Left ventricle myocardium inferior (tissue), 1 donor: ENCODE measurements at places on chromosomes 5 and 9.

GRCh38 chr9:79940919-79941318 is 369.2 kb downstream of the TLE4 start:
- no peak for DNase-seq

GRCh38 chr5:107698286-107698685 is 27.5 kb upstream of the EFNA5 start:
- no peak for DNase-seq

- no peak for DNase-seq
Observed at GRCh38 chr9:6869081-6869948, 111.5 kb downstream of the KDM4C start.

GRCh38 chr5:76683816-76684731 is 31.9 kb upstream of the F2R start:
- no peak for DNase-seq

DNA sequence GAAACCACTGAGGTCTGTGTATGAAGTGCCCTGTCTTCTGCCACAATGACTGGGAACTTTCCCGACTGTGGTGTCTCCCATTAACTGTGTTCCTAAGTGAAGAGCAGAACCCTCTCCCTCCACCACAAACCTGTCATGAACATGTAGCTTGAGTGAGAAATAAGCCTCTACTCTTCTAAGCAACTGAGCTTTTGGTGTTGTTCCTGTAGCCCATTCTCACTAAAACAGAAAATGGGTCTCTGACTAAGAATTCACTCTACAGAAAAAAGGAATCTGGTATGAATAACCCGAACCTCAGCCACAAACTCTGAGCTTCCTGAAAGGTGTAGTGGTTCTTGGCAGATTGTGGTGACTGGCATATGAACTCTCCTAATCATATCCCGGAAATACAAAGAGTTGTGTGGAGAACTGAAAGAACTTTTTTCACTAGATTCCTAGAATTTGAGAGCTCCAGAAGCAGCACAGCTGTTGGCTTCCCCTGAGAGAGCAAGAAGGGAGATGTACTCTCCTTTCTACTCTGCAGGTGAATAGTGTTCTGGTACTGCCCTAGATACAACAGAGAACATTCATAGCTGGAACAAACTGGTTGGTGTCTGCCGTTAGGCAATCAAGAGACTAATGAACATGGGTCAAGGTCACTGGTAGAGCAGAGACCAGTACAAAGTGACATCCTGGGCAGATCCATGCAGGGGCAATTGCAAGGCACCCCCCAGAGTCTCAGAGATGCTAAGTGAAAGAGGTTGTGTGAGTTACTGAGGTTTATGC is 283.8 kb downstream of the PDE4D start:
- DNase-seq = no peak

DNA sequence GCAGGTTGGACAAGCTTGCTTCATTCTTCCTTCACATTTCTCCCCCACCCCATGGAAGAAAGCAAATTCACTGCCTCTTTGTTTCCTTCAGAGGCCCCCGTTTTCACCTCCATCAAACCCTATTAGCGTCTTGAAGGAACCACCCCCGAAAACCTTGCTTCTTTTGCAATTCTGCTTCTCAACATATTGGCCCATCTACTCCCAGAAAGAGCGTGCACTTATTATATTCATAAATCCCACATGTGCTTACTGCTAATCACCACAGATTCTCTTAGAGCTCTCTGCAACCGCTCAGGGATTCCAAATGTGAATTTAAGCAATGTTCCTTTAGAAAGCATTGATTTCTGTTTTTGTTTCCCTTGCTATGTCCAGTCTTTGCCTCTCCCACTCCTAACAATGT is 1.1 kb downstream of the F2RL2 start:
- DNase-seq = no peak

- DNase-seq = peak; percentile 31
Observed at GRCh38 chr5:90264689-90265544, 144.6 kb downstream of the CETN3 start.

DNA sequence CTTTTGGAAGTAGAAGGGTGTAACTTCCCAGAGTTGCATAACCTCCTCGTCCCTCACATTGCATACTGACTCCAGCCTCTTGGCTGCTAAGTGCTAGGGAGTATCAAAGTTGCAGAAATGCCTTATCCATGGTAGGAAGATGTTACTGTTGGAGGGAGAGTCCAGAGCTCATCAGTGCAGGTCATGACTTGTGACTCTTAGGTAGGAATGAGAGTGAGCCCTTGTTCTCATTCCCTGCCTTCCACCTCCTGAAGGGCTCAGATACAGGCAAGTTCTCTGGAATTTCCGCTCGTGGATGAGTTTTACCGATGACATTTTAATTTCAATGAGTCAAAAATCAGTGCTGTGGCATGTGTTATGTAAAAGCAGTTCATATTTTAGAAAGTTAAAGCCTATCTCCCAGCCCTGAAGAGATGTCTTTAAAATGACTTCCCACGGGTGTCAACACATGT is 17.0 kb downstream of the IRX1 start:
- no peak for DNase-seq

DNA sequence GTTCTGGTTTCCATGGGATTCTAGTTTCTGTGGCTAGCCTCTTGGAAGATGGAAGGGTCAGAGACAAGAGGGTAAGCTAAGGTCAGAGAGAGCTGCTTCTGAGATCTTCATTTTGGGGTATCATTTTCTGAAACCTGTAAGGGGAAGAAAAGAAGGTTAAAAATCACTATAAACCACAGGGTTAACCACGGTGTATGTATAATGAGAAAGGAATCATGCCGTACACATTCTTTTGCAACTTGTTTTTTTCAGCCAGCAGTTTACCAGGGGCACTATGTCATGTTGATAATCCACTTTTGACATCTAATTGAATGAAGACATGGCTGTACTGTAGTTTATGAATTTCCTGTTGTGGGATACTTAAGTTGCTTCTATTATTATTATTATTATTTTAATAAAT is 164.4 kb downstream of the FOCAD start:
- DNase-seq = no peak

DNA sequence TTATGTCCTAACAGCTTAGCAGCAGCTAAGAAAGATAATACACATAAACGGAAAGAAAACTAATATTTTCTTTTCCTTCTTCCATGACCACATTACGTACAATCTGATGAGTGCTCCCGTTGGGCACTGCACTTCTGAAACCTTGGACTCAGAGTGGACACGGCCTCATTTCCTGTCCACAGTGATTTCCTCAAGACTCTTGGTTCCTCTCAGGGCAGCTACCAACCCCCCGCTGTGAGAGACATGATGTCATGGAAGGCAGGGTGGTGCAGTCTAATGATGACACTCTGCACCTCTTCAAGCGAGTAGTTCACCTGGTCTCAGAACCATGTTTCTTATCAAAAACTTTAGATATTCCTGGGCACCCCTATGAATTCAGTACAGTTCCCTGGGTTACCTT is 68.7 kb upstream of the CTSL start:
- no peak for DNase-seq

DNA sequence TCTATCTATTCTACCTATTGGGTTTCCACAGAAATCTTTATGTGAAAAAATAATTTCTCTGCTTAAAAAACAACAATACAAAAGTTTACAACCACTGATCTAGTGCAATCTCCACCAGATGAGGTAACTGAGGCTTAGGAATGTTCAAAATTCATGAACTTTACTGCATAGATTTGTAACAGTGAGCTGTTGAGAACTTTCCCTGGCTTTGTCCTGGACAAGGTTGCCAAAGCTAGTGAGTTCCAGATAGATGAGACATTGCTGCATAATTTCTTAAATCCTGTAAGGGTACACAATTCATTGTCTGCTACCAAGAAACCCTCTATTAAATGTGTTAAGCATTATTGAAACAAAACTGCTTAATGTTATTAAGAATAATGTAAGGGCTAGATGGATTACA is 102.7 kb downstream of the OSMR start:
- no peak for DNase-seq

DNA sequence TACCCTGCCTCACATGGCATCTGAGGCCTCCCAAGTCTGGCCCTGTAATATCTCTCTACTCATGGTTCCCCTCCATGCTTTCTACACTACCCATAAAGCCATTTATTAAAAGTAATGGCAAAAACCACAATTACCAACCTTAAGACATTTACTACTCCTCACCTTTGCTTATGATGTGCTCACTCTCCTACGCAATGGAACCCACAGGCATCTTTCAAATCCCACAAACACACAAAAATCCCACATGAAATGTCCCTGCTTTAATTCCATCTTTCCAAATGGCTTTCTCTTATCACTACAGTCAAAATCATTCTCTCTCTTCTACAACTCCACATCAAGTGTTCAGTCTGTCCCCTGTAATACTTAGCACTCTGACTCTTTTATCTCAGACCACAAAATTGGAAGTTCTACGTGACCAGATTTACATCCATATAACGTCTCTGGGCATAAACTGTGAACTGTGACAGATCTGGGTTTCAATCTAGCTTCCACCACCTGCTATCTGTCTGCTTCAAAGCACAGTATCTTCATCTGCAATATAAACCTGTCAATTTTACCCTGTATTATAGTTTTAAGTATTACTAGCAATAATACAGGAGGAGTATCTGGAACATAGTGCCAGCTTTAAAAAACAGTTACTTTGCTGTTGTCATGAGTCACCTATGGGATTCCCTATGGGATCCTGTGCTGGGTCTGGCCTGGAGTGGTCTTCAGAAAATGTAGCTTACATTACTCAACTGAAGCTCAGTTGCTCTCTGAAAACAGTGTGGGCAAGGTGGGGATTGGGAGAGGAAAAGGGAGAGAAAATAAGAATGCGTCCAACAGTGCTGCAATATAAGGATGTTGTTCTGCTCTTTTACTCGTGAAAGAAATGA is 137.1 kb upstream of the TRIM32 start:
- no peak for DNase-seq

GRCh38 chr5:136016945-136017530 is 11.8 kb upstream of the TGFBI start:
- no peak for DNase-seq

- no peak for DNase-seq
Observed at GRCh38 chr9:96484521-96484931, 34.6 kb downstream of the HABP4 start.

GRCh38 chr5:97554977-97555643 is 372.1 kb upstream of the RIOK2 start:
- DNase-seq = no peak

- DNase-seq = no peak
Observed at GRCh38 chr9:124174433-124174832, 83.3 kb upstream of the NEK6 start.

- DNase-seq = peak; percentile 69
Observed at GRCh38 chr9:89605465-89606048, 745 bp downstream of the GADD45G start.

DNA sequence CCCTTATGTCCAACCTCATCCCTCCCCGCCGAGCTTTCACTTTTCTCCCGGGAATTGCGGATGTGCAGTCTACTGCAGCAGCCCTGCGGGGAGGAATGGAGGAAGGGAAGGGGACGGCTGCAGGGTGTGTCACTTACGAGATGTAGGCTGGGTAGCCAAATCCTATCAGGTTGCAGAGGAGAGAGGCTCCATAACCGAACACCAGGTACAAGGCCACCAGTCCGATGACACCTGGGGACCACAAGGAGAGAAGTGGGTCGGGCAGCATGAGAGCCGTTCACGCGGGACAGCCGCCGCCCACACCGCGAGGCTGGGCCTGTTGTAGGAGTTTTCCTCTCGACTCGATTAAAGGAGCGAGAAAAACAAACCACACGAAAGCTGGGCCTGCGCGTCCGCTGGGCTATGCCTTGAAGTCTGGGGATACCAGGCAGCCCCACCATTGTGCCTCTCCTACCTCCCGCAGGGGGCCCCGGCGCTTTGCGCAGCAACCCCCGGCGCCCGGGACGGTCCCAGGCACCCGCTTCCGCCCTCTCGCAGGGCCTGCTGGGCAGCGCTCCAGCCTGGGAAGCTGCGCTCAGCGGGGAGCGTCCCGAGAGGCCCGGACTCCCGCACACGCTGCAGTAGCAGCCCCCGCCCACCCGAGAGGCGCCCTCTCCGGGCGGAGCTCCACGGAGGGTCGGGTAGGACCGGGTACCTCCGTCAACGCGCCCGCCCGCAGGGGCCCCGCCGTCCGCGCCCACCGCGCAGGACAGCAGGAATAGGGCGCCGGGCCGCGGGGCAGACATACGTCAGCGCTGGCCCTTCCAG is 798 bp downstream of the REEP5 start:
- peak; percentile 75 for DNase-seq

DNA sequence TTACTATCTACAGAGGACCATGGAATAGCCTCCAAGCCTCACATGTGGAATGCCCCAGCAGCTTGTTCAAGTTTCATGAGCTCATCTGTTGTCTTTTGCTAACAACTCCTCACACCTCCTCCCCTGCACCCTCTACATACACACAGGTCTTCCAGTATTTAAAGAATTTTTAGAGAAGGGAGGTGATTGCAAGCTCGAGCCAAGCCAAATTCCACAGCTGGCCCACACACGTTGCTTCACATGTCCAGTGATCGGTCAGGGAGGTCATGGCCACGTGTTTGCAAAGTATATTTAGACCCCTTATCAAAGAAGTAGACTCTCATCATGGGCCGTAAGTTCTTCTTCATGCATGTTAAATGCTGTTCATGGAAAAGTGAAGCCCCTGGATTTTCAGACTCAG is 281.7 kb downstream of the OSTF1 start:
- no peak for DNase-seq

GRCh38 chr5:151070449-151070848 is 10.4 kb downstream of the TNIP1 start:
- DNase-seq = no peak

DNA sequence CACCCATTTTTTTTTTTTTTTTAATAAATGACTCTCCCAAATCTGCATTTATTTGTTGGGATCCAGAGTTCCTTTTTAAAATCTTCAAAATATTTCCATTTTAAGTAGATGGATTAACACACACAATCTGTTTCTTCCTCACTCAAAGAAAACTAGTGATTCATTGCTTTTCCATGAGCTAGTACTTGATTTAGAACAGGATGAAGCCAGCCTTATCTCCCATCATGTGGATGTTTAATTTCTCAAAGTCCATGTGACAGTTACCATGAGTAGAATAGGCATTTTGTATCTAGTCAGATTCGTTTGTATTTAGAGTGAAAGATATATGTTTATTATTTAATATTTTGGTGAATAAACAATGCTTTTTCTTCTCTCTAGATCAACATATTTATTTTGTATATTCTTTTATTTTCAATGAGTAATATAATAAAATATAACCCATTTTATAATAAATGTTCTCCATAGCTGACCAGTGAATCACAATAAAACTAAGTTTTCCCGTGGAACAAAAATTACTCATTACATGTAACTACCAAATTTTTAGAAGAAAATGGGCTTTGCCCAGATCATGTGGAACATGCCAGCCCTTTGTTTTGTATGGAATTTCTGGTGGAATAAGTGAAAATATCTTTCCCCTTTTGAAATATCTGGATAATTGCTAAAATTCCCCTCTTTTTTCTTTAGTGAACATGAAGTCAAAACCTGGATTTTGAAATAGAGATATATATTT is 54.9 kb upstream of the RPS23 start:
- DNase-seq = no peak

DNA sequence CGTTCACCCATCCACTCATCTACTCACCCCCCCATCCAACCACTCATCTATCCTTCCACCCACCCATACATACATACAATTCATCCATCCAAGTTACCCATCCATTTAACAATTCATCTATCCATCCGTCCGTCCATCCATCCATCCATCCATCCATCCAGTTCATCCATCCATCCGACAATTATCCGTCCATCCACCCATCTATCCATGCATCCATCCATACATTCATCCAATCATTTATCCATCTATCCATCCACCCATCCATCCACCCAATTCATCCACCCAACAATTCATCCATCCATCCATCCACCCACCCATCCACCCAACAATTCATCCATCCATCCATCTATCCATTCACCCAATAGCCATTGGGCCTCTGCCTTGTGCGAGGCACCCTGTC is 173.2 kb upstream of the MVB12B start:
- no peak for DNase-seq

- DNase-seq = no peak
Observed at GRCh38 chr5:83744821-83745220, 24.2 kb upstream of the HAPLN1 start.
